ENCODE measurements at places on chromosomes 3 and 15.

DNA sequence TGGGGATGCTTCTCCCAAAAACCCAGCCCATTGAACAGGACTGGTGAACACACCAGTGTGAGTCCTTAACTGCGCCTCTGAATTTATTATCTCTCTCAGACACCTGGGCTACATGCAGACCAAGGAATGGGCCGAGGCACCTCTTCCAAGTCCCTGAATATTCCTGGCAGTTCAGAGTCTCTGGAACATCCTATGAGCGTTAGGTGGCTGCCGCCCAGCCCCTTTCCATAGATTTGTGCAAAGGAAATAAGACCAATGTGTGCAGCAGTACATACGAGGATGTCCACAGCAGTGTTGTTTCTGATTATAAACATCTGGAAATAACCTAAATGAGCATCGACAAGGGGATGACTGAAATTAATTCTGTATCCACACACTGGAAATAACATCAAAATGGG lies 104.9 kb upstream of the RPL32 start:
- no peak for DNase-seq

DNA sequence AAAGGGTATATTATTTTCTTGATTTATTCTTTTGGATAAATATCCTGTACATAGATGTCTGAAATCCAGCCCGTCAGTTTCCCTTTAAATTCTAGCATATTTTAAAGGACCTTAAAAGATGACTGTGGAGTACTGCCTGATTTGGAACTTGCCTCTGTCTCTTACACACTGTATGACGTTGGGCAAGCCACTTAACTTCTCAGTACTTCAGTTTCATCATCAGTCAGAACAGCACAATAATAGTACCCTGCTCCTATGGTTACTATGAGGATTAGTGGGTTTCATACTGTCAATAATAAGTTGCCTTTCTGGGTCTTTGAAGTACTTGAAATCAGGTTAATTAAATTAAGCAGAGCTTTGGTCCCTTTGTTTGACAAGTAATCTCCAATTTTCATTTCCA lies 374.3 kb downstream of the TIGIT start:
- DNase-seq: no peak

- no peak for DNase-seq
Observed at GRCh38 chr3:13568515-13569028, 19.6 kb downstream of the FBLN2 start.

DNA sequence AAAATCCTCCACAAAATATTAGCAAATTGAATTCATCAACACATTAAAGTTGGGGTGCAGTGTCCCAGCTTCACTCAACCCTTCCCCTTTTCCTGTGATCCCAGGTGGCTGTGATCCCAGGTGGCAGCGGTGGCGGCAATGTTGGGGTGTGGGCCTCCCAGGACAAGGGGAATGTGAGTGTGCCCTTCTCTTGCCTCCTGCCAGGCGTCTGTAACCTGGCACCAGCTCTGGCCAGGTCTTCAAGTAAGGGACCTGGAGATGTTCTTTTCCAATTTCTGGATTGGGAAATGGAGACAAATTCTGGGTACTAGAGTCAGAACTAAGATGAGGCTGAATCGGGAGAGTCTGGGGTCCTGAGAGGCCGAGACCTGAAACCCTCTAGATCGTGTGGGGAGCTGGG lies 20.1 kb downstream of the GOLGA6A start:
- no peak for DNase-seq

Data from activated CD4-positive, alpha-beta T cell treated with anti-CD3 and anti-CD28 coated beads, Interleukin-2, amount 50 U/mL, for 24 hours (primary cell).